ENCODE measurements at places on chromosomes 4 and X.

DNA sequence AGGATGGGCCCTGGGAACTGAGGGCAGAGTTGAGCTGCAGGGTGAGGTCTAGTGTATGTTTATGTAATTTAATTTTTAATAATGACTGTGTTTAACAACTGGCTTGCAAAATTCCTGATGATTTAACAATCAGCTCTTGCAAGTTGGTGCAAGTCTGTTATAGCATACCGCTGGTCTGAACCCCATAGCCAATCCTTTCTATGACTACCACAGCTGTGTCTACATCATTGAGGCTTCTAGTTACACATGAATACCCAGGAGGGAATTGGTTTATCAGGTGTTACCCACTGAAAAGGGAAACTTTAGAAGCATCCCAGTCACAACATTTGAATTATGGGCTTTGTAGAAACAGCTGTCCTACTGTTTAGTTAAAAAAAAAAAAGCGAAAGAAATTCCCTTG lies 38.3 kb downstream of the SUPT20HL1 start:
- DNase-seq = no peak

GRCh38 chr4:140156529-140157171 lies 2.7 kb upstream of the MAML3 start:
- DNase-seq = no peak

- no peak for DNase-seq
These were observed 56.0 kb upstream of the STPG2 start for GRCh38 chr4:98199247-98199646.

GRCh38 chr4:127015667-127016117 lies 617.1 kb upstream of the INTU start:
- no peak for DNase-seq

DNA sequence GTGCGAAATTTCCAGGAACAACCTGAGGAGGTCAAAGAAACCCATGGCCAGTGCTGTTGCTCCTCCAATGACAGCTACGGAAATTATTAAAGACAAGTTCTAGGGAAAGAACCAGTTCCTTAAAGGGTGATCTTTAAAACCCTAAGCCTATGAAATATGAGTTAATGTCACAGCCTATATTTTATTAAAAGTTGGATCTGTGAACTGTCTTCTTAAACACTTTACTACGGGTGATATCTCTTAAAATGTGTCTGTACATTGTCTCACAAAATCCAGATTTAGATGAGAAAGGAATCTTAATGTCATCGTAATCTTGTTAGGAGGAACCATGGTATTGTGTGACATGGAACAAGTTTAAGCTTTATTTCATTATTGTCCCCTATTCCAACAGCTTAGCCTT lies 46.3 kb upstream of the VCX3B start:
- no peak for DNase-seq

- no peak for DNase-seq
These were observed 16.1 kb downstream of the NKX3-2 start for GRCh38 chr4:13527981-13528820.

- no peak for DNase-seq
These were observed 1322.5 kb downstream of the PCDH7 start for GRCh38 chr4:32042486-32043247.

DNA sequence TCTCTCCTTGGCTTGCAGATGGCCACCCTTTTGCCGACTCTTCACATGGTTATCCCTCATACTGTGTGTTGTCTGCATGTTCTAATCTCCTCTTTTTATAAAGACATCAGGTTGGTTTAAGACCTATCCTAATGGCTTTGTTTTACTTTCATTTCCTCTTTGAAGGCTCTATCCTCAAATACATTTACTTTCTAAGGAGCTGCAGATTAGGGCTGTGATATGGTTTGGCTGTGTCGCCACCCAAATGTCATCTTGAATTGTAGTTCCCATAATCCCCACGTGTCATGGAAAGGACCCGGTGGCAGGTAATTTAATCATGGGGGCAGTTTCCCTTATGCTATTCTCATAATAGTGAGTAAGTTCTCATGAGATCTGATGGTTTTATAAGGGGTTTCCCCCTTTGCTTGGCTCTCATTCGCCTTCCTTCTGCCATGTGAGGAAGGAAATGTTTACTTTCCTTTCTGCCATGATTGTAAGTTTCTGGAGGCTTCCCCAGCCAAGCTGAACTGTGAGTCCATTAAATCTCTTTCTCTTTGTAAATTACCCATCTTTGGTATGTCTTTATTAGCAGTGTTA lies 204.5 kb downstream of the RELL1 start:
- no peak for DNase-seq

DNA sequence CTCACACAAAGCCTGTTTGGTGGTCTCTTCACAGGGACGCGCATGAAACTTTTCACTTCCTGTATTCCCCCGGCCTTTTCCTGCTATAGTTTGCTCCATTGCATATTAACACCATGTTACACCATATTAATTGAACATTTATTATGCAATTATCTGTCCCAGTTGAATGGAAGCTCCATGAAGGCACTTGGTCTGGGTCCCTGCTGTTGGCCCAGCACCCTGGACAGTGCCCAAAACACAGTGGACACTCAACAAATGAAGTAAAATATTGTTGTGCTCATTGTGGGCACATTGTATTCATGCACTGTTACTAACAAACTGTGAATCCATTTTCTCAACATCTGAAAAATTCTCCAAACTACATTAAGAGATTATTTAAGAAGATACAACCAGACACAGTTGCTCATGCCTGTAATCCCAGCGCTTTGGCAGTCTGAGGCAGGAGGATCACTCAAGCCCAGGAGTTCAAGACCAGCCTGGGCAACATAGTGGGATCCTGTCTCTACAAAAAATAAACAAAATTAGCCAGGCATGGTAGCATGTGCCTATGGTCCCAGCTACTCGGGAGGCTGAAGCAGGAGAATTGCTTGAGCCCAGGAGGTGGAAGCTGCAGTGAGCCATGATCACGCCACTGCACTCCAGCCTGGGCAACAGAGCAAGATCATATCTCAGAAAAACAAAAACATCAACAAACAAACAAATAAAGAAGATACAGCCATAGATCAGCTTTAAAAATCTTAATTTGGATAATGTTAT lies 292.7 kb upstream of the TENM3 start:
- no peak for DNase-seq

DNA sequence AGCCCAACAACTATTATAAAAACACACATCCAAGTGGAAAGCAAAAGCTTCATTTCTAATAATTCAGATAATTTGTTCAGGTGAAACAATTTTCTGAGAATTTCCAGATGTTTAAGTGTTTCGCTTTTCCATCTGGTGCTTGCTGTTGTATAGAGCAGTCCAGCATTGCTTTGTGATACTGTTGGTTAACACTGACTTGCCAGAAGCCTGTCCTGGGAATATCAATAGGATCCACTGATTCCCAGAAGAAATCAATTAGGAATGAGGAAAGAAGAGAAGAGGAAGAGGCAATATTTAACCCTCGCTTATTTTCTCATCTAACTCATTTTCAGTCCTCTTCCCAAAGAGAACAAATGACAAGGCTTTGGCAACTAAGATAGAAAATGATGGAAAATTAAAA lies 94.9 kb upstream of the DDIT4L start:
- DNase-seq = no peak

GRCh38 chrX:39497702-39498265 lies 600.0 kb downstream of the BCOR start:
- no peak for DNase-seq

GRCh38 chr4:105526656-105527055 lies 25.8 kb upstream of the ARHGEF38 start:
- DNase-seq = no peak

- peak; percentile 18 for DNase-seq
These were observed 276.5 kb downstream of the PPP4R3C start for GRCh38 chrX:27186671-27187070.

Measured in nephron progenitor cell (in vitro differentiated cells).